ENCODE measurements at places on chromosomes 6 and 20.

DNA sequence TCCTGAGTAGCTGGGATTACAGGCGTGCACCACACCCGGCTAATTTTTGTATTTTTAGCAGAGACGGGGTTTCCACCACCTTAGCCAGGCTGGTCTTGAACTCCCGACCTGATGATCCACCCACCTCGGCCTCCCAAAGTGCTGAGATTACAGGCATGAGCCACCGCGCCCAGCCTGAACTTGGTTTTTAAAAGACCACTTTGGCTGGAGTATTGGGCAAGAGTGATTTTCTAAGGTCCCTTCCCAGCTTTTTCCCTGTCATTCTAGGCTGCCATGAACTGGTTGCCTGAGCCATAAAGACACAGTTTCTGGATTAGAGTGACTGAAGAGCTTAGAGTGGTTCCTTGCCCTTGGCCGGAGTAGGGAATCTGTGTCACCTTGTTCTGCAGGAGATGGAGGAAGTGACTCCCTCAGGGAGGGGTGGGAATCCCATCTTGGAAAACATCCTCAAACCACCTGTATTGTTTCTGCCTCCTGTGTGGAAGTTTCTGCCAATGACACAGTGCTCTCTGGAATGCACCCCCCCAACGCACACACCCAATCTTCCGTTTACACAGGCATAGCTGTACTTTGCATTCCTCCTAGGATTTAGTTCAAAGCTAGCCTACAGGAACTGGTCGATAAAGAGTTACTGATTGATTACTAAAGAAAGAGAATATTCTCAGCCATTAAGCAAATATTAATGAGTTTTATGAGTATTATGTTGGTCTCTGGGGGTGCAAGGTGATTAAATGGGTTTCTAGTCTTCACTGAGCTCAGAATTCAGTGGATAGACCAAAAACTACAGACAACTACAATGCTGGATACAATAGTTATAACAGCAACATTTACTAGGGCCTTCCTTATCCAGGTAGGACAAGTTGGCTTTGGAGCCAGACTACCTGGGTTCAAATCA lies 18.2 kb downstream of the BCL2L1 start:
- peak; percentile 25 for DNase-seq

DNA sequence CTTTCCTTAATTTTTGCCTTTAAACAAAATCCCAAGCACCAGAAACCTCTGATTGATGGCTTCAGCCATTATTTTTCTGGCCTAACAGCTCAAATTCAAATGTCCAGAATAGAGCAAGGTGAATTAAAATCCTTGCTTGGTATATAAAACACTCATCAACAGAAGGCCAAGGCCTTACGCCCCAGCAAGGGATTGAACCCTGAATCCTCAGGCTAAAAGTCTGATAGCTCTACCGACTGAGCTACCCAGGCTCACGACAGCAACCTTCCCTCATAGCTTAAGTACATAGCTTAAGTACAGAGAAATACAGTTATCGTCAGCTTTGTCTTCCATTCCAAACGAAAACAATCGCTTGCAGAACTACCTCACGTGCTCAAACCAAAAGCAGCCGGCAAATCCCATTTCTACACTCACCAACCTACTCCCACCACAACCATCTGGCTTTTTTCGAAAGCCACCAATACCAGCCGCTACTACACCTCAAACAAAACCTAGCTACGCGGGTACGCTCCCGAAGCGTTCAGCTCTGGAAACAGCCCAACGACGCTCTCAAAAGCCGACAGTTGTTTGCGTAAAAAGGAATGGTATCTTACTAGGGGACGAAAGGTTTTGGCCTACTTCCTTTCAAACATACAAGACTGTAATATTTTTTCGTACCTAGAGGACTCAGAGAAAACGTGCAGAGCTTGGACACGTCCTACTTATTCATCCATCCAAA lies 167.5 kb downstream of the GPX5 start:
- DNase-seq = no peak

DNA sequence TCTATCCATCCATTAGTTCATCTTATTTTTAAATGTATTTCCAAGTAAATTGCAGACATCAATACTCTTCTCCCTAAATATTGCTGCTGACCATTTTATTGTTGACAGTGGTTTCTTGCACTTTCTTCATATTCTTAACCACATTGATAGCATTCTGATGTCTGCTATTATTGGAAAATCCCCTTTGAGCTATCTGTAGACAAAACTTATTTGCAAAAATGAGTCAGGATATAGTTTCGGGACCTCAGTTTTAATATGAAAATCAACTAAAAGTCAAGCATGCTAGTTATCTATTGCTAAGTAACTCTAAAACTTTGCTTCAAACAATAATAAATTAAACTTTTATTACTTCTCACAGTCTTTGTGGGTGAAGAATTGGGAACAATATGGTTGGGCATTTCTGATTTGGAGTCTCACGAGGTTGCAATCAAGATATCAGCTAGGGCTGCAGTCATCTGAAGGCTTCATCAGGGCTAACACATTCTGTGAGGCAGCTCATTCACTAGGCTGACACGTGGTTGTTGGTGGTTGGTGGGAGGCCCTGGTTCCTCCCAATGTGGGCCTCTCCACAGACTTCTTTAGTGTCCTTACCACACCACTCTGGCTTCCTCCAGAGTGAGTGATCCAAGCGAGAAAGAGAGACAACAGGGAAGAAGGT lies 32.7 kb downstream of the CD109 start:
- no peak for DNase-seq

- DNase-seq = no peak
Observed at GRCh38 chr6:52368002-52368401, 6.1 kb downstream of the PAQR8 start.

DNA sequence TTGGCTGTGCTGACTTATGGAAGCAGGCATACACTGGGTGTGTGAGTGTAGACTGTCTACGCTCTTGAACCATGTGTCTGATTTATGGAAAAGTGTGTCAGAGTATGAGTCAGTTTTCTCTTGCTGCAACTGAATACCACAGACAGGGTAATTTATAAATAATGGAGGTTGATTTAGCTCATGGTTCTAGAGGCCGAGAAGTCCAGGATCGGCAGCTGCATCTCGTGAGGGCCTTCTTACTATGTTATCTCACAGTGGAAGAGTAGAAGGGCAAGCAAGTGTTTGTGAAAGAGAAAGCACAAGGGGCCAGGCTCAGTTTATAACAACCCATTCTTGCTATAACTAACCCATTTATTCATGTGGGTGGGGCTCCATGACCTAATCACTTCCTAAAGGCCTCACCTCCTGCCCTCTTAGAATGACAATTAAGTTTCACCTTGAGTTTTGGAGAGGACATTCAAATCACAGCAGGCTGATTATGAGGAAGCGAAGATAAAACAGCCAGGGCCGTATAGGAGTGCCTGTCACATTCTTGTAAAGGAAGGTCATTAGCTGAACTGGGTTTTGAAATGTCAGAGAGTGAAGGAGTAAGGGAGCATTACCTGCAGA lies 6.7 kb downstream of the GPR31 start:
- no peak for DNase-seq

- DNase-seq = no peak
Observed at GRCh38 chr20:63023936-63024571, 17.3 kb upstream of the BHLHE23 start.

- DNase-seq = no peak
Observed at GRCh38 chr6:34347303-34347702, 45.2 kb downstream of the NUDT3 start.

GRCh38 chr6:45454008-45454911 lies 76.5 kb upstream of the SUPT3H start:
- DNase-seq = peak; percentile 84

DNA sequence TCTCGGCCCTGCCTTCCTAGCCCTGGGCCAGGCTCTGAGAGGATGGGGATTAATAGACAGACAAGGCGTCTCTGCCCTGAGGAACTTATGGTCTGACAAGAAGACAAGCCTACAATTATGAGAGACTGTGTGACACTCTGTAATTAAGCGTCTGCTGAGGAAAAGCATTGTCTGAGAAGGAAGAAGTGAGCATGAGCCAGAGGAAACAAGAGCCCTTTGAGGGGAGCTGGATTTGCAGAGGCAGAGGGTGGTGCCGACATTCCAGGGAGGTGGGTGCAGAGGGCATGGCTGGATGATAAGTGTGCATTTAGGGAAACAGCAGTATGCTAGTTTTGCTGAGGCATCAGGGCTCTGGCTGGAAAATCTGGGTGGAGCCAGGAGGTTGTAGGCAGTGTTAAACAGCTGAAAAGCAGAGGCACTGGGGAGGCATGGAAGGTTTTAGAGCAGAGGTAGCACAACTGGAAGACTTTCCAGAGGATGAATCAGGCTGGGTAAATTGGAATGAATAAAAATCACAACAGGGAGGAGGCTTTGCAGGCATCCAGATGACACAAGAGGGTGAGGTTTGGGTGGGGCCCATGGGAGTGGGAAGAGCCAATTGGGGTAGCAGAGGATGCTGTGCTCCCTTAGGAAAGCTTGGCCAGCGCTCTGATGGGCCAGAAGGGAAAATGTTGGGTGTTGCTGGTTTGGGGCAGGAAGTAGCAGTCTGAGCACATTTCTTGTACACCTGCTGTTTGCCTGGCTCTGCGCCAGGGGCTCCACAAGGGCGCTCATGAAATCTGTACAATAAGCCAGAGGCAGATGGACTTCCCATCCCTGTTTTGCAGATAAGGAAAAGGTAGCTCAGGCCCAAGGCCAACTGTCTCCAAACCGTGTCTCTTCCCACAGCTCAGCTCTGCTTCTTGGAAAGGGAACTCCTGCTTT lies 74.0 kb upstream of the MYL9 start:
- peak; percentile 63 for DNase-seq

GRCh38 chr20:380763-381580 lies 412 bp downstream of the TRIB3 start:
- peak; percentile 21 for DNase-seq

DNA sequence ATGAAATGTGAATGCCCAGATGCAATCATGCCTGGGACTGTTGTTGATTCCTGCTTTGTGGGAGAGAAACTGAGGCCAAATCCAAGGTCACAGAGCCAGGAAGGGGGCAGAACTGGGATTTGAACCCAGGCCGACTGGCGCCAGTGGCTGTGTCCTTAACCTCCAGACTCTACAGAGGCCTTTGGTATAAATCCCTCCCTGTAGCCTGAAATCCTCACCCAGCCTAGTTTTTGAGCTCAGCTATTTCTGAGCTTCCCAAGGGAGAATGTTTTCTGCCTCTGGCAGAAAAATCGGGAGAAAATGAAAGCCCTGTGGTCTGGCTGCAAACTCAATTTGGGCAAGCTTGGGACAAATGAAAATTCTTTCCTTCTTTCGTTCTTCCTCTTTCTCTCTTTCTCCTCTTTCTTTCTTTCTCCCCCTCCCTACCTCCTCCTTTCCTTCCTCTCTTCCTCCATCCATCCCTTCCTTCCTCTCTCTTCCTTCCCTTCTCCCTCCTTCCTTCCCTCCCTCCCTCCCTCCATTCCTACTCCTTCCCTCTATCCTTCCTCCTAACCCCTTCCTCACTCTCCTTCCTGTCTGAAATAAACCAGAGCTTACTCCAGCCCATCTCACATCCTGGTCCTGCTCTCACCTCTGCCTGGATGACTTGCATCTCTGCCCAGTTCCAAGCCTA lies 34.9 kb downstream of the SNAI1 start:
- DNase-seq = no peak

DNA sequence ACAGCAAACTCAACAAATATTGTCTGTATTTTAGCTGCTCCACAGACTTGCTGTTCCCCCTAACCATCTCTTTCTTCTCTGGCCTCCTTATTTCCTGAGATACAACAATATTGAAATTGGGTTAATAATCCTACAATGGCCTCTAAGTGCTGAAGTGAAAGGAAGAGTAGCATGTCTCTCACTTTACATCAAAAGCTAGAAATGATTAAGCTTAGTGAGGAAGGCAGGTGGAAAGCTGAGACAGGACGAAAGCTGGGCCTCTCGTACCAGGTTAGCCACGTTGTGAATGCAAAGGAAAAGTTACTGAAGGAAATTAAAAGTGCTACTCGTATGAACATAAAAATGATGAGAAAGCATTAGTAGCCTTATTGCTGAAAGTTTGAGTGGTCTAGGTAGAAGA lies 63.8 kb downstream of the ELOVL5 start:
- DNase-seq = no peak

DNA sequence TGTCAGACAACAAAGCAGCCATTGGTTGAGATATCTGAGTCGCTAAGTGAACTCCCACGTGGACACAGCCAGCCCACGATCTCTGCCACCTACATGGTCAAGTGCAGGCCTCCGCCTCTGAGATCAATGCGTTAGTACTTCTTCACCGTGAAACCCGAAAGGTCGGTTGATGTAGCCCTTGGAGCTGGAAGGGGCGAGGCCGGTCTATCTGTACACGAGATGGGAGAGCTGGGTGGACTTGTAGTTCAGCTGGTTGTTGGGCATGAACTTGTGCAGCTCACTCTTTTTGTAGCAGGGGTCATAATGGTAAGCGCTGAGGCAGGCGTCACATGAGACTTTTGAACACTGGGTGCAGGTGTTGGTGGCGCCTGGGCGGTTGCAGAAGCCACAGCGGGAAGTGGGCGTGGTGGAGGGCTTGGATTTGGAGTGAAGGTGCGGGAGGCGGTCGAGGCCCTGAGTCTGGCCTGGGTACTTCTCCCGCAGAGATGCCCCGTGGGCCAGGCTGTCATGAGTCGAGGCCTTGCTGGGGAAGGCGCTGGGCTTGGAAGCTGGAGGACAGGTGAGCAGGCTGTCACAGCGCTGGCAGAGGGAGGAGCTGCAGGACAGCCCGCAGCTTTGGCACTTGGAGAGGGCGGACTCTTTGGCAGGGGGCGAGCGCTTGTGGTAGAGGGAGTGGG lies 9.8 kb downstream of the SPATA2 start:
- no peak for DNase-seq

GRCh38 chr6:73893696-73894095 lies 197.7 kb downstream of the CD109 start:
- DNase-seq = no peak

All from HFFc6 (cell line).